BJ (cell line): ENCODE measurements at places on chromosomes 4 and X. TPM values are rescaled to one million over a fixed set of nuclear protein-coding genes. Genes with fewer than 3 reads are reported as not detected.

The ARAP2 gene
- polyA plus RNA-seq: not detected in 2 replicates

DNA sequence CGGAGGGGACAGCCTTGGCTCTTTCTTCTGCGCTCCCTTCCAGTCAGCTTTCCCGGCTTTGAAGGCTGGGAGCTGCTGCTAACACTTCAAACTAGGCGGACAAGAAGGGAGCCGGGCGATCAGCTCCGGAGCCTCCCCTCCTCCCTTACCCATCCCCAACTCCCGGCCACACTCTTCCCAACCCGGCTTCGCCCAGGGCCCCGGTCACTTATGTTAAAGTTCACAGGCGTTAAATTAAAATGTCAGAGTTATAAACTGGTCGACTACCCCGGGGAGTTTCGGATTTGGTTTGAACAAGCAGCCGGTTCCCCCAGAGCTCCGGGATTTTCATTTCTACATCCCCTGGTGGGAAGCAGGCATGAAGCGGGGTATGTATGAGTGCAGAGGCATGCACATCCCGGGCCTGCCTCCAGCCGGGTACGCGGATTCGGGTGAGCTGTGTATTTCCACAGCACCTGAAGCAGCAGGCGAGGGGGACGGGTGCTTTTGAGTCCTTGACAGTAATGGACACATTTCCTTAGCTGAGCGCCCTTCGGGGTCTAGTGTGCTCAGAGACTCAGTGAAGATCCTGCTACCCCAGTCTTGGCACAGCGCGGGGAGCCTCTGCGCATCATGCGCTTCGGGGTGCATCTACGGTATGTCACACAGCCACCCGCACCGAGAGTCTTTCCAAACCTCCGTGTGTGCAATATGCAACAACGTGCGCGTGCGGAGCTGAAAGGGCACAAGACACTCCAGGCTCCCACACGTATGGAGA, 880 bp downstream of the UNC5C start:
- DNase-seq: no peak

DNA sequence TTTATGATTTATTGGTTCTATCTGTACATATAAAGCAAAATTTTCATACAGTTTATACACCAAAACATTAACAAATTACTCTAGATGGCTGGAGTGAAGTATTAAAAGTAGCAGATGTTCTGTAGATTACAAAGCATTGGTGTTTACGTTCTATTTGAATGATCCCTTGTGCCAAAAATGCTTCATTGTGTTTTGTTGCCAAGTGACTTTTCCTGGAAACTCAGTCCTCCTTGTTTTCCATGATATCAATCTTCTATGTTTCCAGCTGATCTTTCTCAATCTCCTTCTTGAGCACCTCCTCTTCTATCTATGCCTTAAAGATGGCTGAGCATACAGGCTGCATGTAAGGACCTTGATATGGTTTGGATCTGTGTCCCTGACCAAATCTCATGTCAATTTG, 263.6 kb upstream of the CTSO start:
- no peak for DNase-seq

GRCh38 chrX:100895365-100896075, 21.4 kb upstream of the NOX1 start:
- DNase-seq: no peak

DNA sequence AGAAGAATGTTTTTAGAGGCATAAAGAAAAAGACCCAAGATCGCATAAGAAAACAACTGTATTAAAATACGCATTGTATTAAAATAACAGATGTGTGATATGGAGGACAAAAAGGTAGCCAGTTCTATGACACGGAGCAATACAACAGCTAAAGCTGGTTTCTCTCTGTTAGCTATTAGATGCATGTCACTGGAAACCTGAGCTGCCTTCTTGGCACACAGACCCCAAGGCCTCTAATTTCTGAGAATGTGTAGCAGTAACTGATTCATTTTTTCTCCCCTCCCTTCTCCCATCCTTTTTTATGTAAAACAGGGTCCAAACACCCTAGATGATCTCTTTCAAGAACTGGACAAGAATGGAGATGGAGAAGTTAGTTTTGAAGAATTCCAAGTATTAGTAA, 4.1 kb downstream of the S100G start:
- DNase-seq: no peak

The S100P gene
- 0.06 and 0.07 TPM in 2 replicates for polyA plus RNA-seq

The EGF gene
- polyA plus RNA-seq: 2.1 and 3.2 TPM in 2 replicates

GRCh38 chrX:150531467-150531866, 37.0 kb upstream of the MTM1 start:
- no peak for DNase-seq

The FGF16 gene
- not detected in 2 replicates for polyA plus RNA-seq

GRCh38 chr4:17657849-17658248, 43.4 kb downstream of the MED28 start:
- DNase-seq: no peak

GRCh38 chr4:182925298-182925757, 8.1 kb upstream of the DCTD start:
- DNase-seq: no peak

DNA sequence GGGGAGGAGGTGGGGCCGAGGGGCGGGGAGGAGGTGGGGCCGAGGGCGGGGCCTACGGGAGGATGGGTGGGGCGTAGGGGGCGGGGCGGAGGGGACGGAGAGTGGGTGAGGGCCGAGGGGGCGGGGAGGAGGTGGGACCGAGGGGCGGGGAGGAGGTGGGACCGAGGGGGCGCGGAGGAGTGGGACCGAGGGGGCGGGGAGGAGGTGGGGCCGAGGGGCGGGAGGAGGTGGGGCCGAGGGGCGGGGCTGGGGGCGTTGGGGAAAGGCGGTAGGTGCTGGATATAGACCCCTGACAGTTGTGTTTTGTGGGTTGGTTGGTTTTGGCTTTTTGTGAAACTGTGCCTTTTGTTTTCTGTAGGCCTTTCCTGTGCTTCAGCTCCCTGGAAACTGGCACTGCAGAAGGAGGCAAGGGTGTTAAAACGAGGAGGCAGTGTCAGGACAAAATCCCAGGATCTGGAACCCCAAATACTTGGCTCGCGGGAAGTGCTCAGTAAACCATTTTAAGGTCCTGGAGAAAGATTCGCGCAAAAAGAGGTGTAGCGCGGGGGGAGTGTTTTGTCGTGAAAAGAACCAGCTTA, 580 bp upstream of the MMGT1 start:
- DNase-seq: no peak

The PCDH19 gene
- 0.01 TPM in 1 of 2 replicates, not detected in the other for polyA plus RNA-seq

- DNase-seq: no peak
Measured at GRCh38 chr4:19193274-19193981, 1058.3 kb upstream of the SLIT2 start.

GRCh38 chr4:137125011-137125410, 407.3 kb downstream of the PCDH18 start:
- DNase-seq: peak; percentile 23

- no peak for DNase-seq
Measured at GRCh38 chrX:71885099-71885498, 25.5 kb upstream of the NHSL2 start.

The LAS1L gene
- polyA plus RNA-seq: 19.3 and 22.3 TPM in 2 replicates

- no peak for DNase-seq
Measured at GRCh38 chr4:99208719-99209075, 10.3 kb downstream of the ADH6 start.

GRCh38 chr4:174324725-174325124, 41.0 kb downstream of the CEP44 start:
- DNase-seq: no peak

DNA sequence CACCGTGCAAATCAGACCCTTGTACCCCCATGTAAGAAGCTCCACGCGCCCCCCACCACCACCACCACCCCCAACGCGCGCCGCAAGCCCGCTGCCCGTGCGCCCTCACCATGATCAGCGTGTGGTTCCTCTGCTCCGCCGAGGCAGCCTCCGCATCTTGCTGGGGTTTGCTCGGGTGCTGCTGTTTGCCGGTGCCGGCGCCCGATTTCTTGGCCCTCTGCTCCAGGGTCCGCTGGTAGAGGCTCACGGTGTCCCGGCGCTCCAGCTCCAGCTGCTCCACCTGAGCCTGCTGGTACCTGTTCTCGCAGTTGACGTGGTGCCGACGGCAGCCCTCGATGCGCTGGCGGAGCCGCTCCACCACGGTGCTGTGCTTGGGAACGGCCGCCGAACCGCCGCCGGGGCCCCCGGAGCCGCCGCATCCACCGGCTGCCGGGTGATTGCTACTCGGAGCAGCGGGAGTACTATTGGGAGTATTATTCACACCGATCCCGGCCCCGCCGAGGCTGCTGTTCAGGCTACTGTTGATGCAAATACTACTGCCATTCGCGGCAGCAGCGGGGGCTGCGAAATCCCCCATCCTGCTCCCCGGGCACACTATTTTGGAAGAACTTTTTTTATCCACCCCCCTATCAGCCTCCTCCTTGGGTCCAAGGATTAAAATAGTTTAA, 1.1 kb downstream of the MAML3 start:
- no peak for DNase-seq

- DNase-seq: no peak
Measured at GRCh38 chr4:10688846-10689245, 4.3 kb upstream of the CLNK start.

DNA sequence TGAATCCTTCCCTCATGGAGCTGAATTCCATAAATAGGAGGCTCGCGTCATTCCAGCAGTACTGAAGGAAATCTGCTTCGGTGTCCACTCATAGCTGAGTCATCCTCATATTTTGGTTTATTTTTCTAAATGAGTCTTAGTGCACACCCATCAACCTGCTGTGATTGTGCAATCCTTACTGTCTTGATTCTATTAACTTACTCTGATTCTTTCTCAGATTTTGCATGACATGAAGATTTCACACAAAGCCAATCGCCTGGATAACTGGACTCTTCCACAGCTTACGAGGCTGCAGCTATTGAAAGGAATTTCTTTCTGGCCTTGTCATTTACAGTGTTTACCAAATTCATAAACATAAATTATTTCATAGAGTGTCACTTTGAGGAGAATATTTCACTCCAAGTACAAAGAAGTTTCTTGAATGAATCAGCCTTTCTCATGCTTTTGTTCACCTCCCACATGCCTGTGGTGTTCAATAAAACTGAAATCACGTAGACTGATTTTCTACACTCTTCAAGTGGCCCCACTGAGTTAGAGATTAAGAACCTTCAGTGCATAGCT, 207.6 kb upstream of the SLITRK2 start:
- no peak for DNase-seq

The IL9R gene
- polyA plus RNA-seq: 0.06 TPM in 1 of 2 replicates, not detected in the other

DNA sequence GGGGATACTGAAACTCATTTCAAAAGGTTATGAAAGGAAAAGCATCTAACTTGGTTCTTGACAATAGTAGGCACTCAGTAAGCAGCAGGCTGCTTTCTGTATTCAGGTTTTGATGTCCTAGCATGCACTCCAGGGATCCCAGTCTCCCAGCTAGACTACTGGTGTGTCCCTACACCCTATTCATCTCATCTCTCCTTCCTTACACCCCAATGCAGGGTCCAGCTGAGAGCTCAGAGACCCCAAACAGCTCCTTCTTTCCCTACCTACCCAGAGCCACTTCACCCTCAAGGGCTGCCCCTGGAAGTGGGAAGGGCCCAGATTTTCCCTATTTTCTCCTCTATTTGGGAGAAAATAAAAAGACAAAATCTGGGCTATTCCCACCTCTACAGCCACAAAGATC, 1.6 kb upstream of the EFNB1 start:
- DNase-seq: no peak

DNA sequence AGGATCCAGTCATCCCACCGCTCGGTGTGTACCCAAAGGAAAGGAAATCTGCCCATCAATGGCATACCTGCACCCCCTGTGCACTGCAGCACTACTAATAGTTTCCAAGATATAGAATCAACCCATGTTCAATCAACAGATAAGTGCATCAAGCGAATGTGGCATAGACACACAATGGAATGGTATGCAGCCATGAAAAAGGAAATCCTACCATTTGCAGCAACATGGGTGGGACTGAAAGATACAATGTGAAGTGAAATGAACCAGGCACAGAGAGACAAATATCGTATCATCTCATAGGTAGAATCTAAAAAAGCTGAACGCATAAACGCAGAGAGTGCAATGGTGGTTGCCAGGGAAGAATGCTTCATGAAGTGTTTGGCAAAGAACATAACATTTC, 42.5 kb downstream of the DHRSX start:
- DNase-seq: no peak

The SRPX2 gene
- polyA plus RNA-seq: 47.3 and 52.7 TPM in 2 replicates

The C4orf51 gene
- polyA plus RNA-seq: not detected in 2 replicates

The ITIH6 gene
- polyA plus RNA-seq: not detected in 2 replicates

DNA sequence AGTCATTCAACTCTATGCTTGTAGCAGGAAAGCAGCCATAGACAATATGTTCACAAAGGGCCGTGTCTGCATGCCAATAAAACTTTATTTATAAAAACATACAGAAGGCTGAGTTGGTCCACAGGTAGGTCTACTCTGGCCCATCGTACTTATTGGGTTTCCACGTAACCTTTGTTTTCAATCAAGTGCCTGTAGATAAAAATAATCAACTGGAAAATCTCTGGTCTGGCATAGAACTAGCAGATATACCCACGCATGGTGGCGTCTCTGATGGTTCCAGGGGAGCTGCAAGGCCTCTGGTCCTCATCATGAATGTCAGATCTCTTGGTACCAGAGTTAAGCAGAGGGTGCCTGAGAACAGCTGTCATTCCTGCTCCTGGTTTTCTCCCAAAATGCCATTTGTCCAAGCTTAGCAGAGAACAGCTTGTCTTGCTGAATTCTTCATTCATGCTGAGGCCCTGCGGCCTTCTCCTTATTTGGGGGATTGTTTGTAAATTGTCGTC, 31.4 kb upstream of the JAKMIP1 start:
- no peak for DNase-seq

- no peak for DNase-seq
Measured at GRCh38 chr4:180532691-180533090, 1710.5 kb upstream of the TENM3 start.

DNA sequence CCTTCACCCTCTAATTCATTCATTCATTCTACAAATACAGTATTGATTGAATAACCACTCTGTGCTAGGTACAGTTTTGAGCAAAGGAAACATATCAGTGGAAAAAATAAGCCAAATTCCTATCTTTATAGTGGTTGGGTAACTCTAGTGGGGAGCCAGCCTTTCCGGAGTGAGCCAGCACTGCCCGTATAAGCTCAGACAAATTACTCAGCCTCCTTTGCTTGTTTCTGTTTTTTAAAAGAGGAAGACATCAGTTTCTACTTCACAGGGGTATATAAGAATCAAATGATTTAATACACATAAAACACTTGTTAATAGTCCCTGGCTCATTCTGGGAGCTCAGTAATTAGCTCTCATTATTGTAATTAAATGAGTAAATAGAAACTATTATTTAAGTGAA, 238.2 kb upstream of the MAD2L1 start:
- no peak for DNase-seq

DNA sequence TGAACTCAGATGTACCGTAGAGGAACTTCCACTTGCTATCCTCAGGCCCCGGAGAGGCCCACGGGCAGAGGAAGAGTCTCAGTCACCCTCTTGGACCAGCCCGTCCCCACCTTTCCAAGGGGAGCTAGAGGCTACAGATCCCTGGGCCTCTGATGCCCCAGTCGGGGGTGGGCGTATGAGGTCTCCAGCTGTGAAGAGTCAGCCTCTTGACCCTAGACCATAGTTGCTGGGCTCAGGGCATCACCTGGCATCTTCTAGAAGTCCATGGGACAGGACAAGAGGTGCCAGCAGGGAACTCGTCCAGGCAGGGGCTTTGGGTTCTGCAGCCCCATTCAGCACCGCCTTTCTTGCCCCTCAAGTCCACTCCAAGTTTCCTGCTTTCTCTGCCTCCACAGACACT, 11.6 kb downstream of the SASH3 start:
- no peak for DNase-seq
